ENCODE measurements at places on chromosomes 5 and 9.

DNA sequence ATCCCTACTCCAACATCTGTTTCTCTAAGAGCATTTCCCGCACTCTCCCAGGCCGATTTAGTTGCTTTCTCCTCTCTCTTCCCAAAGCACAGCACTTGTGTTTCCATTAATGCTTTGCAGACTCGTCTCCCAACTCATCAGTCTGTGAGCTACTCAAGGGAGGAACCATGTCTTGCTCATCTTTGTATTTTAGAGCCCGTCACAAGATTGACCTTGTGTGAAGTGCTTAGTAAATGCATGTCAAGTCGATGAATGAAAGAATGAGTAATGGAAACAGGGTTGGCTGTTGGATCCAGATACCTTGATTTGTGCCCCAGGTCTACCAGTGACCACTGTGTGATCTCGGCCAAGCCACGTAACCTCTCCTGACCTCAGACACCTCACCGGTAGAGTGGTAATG lies 99.3 kb downstream of the KLF4 start:
- H3K4me1 ChIP-seq, result no peaks in the 10 kb centered on the region
- H3K36me3 ChIP-seq, result no peaks in the 10 kb centered on the region
- no peak overlapping the region for H3K4me3 ChIP-seq

GRCh38 chr9:69425136-69425801 lies 100.3 kb downstream of the ENTREP1 start:
- H3K27ac ChIP-seq, result no peak overlapping the region
- no peaks in the 10 kb centered on the region for H3K4me1 ChIP-seq
- DNase-seq, result no peak
- H3K36me3 ChIP-seq, result no peaks in the 10 kb centered on the region

- no peaks in the 10 kb centered on the region for H3K36me3 ChIP-seq
- H3K4me3 ChIP-seq, result no peak overlapping the region
- H3K27me3 ChIP-seq, result peaks cover 13% of the 10 kb centered on the region
- H3K27ac ChIP-seq, result no peak overlapping the region
- no peaks in the 10 kb centered on the region for H3K4me1 ChIP-seq
- DNase-seq, result no peak
Measured at GRCh38 chr5:53469946-53470687, 10.3 kb upstream of the FST start.

GRCh38 chr5:57362951-57363350 lies 119.7 kb downstream of the ACTBL2 start:
- no peaks in the 10 kb centered on the region for H3K27me3 ChIP-seq
- DNase-seq, result no peak
- no peak overlapping the region for H3K27ac ChIP-seq
- no peak overlapping the region for H3K4me3 ChIP-seq
- H3K36me3 ChIP-seq, result no peaks in the 10 kb centered on the region
- no peaks in the 10 kb centered on the region for H3K4me1 ChIP-seq

DNA sequence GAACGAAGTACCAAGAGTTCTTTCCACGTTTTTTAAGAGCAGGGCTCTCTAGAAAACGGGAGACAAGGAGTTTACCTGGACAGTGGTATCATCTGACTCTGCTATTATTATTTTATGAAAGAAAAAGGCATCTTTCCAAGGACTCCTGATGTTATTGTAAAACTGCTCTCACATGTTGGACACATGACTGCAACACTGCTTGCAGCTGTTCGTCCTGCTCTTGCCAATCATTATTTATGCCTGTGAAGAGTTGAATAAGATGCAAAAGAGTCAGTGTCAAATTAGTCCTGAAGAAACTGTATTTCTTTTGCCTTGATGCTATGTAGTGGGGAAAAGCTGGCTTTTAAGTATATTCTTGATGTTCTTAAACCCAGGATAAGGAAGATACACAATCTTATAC lies 284.5 kb upstream of the PTGER4 start:
- H3K27me3 ChIP-seq, result no peaks in the 10 kb centered on the region
- H3K4me1 ChIP-seq, result no peaks in the 10 kb centered on the region
- no peak overlapping the region for H3K27ac ChIP-seq

DNA sequence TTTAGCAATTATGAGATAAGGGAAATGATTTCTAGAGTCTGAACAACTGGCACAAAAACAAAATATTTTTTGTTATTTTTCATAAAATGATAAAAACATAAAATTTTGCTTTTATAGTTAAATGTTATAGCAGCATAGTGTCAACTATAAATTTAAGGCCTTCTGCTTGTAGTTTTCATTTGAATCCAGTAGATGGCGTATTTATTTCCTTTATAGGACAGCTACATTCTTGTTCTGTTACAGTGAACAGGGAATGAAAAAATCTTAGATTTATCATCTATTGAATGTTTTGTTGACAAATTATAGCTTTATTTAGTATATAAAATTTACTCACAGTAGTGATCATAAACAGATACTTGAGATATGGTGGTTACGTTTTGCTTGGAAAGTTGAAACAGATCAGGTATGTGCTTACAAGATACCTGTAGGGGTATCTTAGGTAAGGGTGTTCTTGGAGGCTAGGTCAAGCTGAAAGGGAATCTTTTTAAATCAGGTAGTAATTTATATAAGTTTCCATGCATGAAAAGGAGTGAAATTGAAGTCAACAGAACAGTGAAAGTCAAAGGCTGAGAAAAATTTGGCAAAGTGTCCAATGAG lies 239.3 kb upstream of the GRIN3A start:
- H3K27me3 ChIP-seq, result no peaks in the 10 kb centered on the region
- H3K36me3 ChIP-seq, result no peaks in the 10 kb centered on the region
- no peak overlapping the region for H3K27ac ChIP-seq
- no peak overlapping the region for H3K4me3 ChIP-seq
- H3K4me1 ChIP-seq, result no peaks in the 10 kb centered on the region

DNA sequence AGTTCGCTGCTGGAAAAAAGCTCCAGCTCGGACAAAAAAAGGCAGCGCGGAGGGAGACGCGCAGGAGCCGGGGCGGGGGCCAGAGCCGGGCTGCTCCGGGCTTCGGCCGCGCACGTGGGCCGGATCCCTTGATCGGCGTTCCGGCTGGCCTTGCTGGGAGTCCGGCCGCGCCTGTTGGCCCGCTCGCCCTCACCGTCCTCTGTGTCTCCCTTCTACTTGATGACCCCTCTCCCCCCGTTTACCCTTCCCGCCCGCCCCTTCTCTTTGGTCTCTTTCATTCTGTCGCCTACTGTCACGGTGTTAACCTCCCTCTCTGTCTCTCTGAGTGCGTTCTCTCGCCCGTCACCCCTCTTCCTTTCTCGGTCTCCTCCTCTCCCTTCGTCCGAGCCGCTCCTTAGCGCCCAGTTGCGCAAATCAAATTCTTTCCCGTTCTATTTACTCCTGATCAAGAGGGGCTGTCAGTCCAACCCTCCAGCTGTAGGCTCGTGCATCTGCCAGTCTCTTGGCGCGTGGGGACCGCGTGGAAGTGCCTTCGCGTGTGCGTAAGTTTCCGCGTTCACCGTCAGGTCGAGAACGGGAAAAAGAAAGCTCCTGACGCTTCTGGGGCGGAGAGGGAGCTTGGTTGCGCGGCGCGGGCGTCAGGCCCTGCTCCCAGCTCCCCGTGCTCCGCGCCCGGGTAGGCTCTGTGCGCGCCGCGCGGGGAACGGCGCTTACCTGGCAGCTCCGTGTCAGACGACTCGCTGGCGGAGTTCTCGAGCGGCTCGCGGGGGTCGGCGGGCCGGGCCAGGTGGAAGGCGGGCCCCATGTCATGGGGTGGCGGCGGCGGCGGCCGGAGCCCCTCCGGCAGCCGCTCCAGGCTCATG lies 798 bp downstream of the PITX1 start:
- peaks cover 55% of the 10 kb centered on the region for H3K27me3 ChIP-seq
- no peak overlapping the region for H3K27ac ChIP-seq
- no peaks in the 10 kb centered on the region for H3K36me3 ChIP-seq
- no peak overlapping the region for H3K4me3 ChIP-seq
- H3K4me1 ChIP-seq, result peaks cover 19% of the 10 kb centered on the region
- DNase-seq, result peak; percentile 28

- no peaks in the 10 kb centered on the region for H3K4me1 ChIP-seq
- no peak overlapping the region for H3K4me3 ChIP-seq
- no peak overlapping the region for H3K27ac ChIP-seq
- no peaks in the 10 kb centered on the region for H3K27me3 ChIP-seq
- H3K36me3 ChIP-seq, result no peaks in the 10 kb centered on the region
Measured at GRCh38 chr5:6832994-6833393, 119.8 kb downstream of the TENT4A start.

- no peaks in the 10 kb centered on the region for H3K4me1 ChIP-seq
- no peak overlapping the region for H3K27ac ChIP-seq
- H3K36me3 ChIP-seq, result no peaks in the 10 kb centered on the region
- H3K27me3 ChIP-seq, result no peaks in the 10 kb centered on the region
- DNase-seq, result no peak
Measured at GRCh38 chr9:9747787-9748186, 865.0 kb downstream of the PTPRD start.

Data from natural killer cell (primary cell).